ENCODE measurements at places on chromosomes 11 and 22.
A peak's percentile ranks its signal among the peaks of the same experiment; 100 is the strongest.

- no peak for ATAC-seq
Observed at GRCh38 chr11:45659818-45660160, 5.6 kb downstream of the CHST1 start.

GRCh38 chr11:35239471-35240075 lies 100.6 kb downstream of the CD44 start:
- no peak for ATAC-seq

GRCh38 chr22:36659762-36660509 lies 43.6 kb downstream of the CACNG2 start:
- peak; percentile 97 for ATAC-seq

- ATAC-seq: peak; percentile 96
Observed at GRCh38 chr11:7657306-7658025, 15.8 kb downstream of the CYB5R2 start.

DNA sequence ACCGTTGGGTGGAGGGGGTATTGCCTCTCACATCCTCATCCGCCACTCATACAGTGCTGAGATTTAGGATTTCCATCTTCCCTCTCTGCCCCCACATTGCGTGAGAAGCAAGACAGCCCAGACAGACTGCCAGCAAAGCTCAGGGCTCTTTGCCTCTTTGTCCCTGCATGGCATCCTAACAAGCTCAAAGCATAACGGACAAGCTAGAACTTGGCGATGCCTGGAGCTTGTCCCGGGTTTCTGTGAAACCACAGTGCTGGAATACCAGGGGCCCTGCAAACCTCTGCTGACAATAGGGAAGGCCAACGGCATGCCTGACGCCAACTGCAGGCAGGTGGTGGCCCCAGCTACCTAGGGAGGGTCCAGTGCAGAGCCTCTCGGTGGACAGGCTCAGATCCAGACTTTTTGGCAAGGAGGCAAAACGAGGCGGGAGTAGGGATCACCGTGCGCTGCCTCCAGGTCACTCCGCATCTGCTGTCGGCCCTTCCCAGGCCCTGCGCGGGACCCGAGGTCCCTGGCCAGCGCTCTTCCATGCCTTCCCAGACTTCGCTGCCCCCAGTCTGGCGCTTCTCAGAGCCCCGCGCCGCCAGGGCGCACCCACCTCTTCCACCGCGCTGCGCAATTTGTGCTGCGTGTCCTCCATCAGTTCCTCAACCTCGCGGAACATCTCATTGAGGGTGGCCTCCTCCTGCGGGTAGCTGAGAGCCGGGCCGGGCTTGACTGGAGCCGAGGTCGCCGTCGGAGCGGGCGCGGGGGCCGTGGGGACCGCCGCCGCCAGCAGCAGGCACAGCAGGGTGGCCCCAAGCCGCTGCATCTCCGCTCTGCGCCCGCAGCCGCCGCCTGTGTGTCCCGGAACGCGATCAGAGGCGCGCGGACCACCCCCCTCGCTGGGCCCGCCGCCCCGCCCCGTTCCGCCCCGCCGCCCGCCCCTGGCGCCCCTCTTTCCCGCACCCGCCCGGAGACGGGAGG lies at the start of gene DKK3:
Gene DKK3 (minus strand): TSS at position 858 of the 969 bp plus-strand sequence. CDS start 44 bp downstream, at position 814.
- ATAC-seq: peak; percentile 63

DNA sequence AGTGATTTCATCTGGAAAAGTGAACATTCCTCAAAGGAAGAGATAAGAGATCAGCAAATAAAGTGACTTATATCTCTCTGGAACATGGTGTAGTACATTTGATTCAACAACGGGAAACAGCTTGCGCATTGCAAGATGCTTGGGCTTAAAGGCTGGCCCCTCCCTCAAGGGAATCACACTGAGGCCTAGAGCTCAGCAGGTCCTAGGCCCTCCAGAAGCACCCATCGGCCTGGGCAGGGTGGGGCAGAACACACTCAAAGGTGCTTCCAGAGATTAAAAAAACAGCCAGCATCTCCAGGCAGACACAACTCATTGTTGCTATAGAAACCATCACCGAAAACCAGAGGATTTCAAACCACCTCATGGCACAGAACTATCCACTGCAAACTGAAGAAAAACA lies 69.0 kb upstream of the ARFGAP3 start:
- no peak for ATAC-seq

DNA sequence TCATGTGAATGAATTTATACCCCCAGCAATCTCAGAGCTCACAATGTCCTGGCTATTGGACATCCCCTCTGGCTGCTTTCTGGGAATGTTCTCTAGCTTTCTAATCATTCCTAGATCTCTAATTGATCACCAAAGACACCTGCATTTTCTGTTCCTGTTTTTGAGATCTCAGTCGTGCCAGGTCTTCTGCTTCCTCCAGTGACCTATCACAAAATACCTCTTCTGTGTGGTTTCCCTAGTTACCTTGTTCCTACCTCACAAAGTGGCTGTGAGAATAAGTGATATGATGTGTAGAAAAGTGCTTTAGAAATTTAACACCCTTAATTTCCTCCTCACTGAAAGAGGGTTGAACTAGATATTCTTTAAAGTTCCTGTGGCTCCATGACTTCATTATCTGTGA lies 92.2 kb downstream of the LUZP2 start:
- ATAC-seq: no peak

- ATAC-seq: no peak
Observed at GRCh38 chr11:60310407-60310998, 16.6 kb upstream of the MS4A6E start.
